Fibroblast of mammary gland (primary cell): ENCODE measurements at places on chromosomes 5 and 9.

- DNase-seq: no peak
These were observed 142.4 kb downstream of the ST8SIA4 start for GRCh38 chr5:100760688-100761087.

- no peak for DNase-seq
These were observed 17.5 kb downstream of the TERT start for GRCh38 chr5:1277331-1277730.

DNA sequence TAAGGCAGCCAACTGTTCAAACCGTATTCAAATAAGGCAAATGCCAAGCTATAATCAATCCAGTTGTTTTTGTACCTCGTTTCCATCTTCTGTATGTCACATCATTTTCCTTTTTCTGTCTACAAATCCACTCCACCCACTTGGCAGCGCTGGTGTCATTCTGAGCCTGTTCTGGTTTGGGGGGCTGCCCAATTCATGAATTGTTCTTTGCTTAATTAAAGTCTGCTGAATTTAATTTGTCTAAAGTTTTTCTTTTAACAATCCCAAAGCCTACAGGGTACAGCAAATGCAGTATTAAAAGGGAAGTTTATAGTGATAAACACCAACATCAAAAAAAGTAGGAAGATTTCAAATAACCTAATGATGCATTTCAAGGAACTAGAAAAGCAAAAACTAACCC lies 93.3 kb downstream of the GTF3C4 start:
- DNase-seq: no peak

DNA sequence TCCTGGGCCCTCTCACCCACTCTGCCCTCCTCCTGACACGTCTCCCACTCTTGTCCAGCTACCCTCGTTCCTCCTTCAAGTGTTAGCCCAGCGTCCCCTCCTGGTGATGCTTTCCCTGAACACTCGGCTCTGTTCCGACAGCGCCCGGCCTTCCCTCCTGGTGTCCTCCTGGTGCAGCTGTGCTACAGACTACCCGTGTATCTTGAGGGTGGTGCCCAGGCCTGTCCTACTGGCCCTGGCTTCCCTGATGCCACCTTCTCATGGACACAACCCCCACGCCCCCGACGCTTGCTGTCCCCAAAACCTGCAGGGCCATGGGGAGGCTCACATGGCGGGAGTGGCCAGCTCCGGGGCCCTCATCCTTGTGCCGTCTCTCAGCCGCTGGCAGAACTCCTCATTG lies 21.4 kb upstream of the SCGB3A1 start:
- DNase-seq: no peak

GRCh38 chr5:42059291-42059690 lies 134.2 kb downstream of the FBXO4 start:
- peak; percentile 2 for DNase-seq

DNA sequence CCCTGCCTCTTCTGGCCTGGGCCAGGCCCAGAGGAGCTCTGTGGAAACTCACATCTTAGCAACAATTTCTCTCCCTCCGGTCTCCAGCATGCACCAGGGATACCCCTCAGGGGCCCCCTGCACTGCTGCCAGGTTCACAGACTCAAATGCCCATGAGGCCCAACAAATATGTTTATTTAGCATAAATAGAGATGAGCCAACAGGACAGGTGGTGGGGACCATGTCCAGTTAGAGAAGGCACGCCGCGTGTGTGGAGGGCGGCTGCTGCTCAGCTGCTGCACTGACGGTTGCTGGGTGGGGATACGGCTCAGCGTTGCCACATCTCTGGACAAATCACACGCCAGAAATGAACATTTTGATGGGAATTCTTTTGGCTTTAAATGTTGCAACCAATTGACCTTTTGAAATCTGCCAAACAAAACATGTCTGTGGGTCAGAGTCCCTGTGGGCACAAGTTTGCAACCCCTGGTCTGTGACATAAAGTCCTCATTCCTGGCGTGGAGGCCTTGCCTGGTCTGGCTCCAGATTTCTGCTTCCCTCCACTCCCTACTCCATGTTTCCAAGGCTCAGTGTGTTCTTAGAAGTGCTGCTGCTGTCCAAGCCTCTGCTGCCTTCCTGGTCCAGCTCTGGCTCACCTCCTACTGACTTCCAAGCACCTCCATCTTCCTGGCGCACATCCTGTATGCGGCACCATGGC lies 88.9 kb downstream of the AMBP start:
- peak; percentile 48 for DNase-seq
